Activated CD4-positive, alpha-beta memory T cell treated with anti-CD3 and anti-CD28 coated beads, Interleukin-2, amount 10 ng/mL, durations not matched to agents 7 days and 5 days (primary cell): ENCODE measurements at places on chromosomes 11 and 22.

DNA sequence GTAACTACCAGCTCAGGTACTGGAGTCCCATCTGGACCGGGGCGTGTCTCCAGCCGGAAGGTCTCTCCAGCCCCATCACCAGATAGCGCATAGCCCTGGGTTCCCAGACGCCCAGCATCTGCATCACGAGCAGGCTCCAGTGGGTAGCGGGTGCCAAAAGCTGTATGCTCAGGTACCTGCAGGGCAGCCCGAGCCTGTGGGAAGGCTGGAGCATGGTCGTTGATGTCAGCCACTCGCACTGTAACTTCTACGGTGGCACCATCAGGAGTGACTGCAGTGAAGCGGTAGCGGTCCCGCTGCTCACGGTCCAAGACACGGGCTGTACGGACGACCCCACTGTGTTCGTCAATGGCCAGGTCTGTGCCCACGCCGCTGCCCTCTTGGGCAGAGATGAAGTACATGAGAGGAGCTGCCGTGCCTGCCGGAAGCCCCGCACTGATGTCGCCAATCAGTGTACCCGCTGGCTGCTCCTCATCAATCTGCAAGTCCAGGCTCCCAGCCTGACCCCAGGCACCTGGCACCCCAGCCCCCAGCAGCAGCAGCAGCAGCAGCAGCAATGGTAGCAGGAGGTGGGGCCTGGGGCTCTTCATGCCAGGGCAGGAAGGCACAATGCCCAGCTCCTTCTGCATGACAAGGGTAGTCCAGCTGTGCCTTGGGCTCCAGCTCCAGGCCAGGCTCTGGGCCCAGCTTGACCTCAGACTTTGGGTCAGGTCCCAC, 14.5 kb downstream of the DCHS1 start:
- no peak for DNase-seq

- no peak for DNase-seq
These were observed 89.3 kb downstream of the NAT10 start for GRCh38 chr11:34194576-34195335.

DNA sequence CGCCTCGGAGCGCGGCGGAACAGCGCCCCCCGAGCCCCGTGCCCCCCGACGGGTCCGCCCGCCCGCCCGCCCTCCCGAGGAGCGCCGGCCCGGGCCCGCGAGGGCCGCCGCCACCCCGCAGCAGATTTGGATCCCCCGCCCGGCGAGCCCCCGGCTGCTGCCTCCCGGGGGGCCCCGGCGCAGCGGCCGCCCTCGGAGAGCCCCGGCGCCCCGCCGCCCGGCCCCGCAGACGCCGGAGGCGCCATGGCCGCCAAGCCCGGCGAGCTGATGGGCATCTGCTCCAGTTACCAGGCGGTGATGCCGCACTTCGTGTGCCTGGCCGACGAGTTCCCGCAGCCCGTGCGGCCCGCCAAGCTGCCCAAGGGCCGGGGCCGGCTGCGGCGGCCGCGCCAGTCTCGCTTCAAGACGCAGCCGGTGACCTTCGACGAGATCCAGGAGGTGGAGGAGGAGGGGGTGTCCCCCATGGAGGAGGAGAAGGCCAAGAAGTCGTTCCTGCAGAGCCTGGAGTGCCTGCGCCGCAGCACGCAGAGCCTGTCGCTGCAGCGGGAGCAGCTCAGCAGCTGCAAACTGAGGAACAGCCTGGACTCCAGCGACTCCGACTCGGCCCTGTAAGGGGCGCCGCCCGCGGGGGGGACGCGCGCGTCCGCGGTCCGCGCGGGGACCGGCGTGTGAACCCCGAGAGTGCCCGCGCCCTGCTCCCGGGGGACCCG, 380 bp downstream of the C11orf96 start:
- no peak for DNase-seq

DNA sequence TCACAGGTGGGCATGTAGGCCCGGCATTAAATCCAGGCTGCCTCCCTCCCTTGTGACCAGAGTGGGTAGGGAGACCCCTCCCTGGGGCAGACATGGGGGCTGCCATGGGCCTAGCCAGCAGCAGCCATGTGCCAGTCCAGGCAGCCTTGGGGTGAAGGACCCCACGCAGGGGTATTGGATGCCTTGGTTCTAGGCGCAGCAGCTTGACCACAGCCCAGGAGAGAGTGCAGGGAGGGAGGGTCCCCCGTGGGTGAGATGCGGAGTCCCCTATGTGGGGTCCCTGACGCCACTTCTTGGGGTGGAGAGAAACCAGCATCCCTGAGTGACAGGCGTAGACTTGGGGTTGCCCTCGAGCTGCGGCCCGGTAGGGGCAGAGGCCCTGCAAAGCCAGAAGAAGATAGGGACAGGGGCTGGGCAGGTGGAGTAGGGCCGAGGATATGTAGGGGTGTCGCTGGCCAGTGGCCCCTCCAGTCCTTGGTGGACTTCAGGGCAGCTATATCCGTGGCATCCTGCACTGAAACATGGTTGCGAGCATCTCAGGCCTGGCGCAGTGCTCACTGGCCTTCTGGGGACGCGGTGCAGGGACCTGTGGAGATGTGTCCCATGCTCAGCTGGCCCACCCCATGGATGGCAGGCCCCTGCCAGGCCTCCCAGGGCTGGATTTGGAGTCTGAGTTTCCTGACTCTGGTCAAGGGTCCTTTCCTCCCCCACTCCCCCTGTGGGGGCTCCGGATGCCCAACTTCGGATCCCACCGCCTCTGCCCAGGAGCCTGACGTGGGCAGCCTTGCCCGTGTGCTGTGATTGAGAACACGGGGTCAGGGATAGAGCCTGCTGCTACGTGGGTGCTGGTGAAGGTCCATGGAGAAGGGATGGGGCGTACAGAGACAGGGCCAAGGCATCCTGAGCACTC, 1179.8 kb downstream of the BRD1 start:
- no peak for DNase-seq

- peak; percentile 45 for DNase-seq
These were observed 37.9 kb upstream of the NUP160 start for GRCh38 chr11:47886096-47886495.

DNA sequence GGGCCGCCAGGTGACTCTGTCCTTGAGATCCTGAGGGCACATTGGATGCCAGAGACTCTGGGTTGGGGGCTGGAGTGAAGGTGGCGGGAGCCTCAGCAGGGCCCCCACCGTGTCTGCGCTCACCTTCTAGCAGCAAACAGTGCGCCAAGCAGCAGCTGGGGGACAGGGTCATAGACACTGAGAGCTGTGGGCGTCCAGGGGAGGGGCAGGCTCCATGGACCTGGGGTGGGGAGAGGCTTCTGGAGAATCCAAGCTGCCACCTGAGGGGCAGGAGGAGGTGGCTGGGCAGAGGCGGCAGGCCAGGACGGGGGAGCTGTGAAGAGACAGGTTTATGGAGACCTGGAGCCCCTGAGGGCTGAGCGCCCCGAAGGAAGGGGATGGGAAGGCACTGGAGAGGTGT, 8.0 kb downstream of the PHRF1 start:
- no peak for DNase-seq

DNA sequence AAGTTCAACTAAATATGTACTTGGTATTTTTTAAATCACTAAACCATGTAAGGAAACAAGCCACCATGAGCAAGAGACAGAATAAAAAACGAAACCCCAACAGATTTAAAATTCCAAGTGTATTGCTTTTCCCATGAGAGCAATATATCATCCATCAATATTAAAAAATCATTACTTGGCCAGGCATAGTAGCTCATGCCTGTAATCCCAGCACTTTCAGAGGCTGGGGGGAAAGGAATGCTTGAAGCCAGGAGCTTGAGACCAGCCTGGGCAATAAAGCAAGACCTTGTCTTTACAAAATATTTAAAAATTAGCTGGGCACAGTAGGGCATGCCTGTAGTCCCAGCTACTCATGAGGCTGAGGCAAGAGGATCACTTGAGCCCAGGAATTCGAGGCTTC, 190.8 kb downstream of the TTC28 start:
- no peak for DNase-seq

GRCh38 chr11:10514709-10515108, 26.3 kb downstream of the RNF141 start:
- DNase-seq, result no peak

- no peak for DNase-seq
These were observed 14.4 kb downstream of the DCUN1D5 start for GRCh38 chr11:103077554-103077953.

DNA sequence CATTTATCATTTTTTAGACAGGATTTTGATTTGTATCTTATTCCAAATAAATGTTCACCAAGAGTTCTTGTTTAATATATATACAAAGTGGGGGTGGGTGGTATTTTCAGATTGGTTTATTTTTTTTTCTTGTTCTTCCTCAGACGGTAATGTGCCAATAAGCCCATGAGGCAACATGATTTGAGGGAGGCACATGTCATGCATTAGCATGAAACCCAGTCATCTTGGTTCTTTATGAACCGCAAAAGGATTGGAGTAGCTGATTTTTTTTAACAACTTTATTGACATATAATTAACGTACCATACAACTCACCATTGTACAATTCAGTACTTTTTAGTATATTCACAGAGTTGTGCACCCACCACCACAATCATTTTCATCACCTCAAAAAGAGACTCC, 2.7 kb downstream of the BCL2L13 start:
- DNase-seq, result no peak

DNA sequence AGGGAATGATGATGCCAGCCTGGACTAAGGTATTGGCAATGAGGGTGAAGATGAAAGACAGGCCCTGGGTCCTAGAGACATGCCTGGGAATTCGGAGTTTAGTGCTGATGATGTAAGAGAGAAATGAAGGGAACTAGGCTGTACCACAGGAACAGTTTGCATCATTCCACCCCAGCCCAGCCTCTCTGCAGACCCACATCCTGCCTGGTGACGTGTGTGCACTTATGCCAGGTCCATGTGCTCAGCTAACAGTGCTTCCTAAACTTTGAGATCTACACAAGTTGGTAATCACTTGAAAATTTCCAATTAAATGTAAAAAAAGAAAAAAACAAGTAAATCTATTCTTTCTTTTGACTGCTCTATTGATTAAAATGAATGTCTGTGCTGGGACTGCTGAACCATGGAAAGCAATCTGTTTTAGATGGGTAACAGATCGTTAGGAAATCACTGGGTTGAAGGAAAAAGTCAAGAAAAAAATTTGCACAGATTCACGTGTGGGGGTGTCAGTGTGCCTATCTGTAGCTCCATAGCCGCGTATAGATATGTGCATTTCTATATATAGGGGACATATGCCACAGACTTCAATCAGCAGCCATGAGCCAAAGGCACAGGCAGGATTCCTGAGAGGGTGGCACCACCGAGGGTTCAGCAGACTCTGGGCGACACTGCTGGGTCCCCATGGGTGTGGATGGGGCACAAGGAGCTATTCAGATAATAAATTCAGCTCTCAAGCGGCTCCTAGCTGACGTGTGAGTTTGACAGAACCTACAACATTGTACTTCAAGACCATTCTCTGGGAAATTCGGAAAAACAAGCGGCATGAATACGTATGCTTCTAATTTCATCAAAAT, 131.1 kb upstream of the OPCML start:
- no peak for DNase-seq

GRCh38 chr11:91272089-91272488, 952.5 kb upstream of the FAT3 start:
- no peak for DNase-seq

DNA sequence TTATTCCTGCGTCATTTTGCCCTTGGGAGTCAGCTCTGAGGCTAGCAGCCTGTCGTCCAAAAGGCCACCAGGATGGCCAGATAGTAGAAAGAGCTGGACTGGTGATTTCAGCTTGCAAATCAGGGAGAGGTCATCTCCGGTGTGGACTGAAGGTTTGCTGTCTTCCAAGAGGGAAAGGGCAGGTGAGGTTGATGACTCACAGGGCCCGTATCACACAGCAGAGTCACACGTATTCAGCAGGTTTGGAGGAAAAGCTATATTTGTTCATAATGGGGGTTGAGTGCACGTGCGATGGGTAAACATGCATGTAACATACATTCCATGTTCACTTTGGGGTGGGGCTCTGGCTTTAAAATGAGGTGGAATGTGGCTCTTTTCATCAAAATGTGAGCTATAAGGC, 25.6 kb downstream of the MRPL21 start:
- no peak for DNase-seq

GRCh38 chr11:131845255-131845654, 474.8 kb downstream of the NTM start:
- DNase-seq, result no peak

DNA sequence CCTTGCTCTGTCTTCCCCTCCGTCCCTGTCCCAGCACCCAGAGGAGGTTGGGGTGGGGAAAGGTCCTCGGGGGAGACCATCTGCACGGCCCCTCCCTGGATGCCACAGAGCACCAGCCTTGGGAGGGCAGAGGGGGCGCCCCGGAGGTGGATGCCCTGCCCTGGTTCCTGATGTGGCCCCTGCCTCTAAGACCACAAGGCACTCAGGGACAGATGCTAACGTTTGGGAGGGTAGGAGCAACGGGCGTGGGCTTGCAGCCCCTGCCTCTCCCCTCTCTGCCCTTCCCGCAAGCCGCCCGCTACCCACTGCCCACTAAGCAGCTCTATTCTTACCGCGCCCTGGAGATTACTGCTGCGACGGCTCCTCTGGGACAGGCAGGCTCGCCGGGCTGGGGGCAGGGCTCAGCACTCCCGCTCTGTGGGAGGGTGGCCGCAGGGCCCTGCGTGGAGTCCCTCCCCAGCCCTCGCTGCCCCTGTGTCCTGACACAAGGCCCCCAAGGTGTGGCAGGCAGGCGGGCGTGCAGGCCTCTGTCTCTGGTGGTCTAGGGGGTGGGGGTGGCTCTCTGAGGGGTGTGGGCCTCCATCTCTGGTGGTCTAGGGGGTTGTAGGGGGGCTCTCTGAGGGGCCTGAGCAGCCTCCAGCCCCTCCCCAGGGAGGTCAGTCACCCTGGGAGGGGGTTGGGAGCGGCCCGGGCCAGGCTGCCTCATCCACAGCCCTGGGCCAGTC, 14.9 kb downstream of the BRSK2 start:
- no peak for DNase-seq

DNA sequence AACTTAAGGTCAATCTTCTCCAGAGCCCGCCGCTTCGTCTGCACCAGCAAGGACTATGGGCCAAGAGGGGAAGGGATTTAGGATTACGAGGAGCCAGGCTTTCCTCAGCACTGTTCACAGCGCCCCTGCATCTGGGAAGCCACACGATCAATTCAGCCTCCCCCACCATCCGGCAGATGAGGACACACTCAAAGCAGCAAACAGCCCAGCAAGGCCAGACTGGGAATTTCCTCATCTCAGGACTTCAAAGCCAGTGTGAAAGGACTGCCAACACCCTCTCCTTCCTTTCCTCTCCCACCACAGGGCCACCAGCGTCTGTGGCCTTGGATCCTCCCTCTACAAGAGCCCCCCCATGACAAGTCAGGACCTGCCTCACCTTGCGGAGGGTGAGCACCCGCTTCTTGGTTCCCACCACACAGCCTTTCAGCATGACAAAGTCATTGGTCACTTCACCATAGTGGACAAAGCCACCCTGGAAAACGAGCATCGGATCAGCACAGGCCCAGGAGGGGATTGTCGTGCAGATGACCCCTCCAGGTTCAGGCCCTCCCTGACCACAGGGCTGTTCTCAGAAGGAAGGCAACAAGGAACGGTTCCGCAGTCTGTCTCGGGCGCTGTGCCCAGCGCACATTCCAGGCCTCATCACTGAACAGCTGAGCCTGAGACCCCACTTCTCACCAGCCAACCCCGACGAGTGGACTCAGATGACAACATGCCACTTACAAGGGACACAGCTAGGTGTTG, 6.0 kb downstream of the RPL3 start:
- DNase-seq, result no peak

- DNase-seq, result no peak
These were observed 9.9 kb upstream of the SYT13 start for GRCh38 chr11:45296075-45296474.
